Stimulated activated CD8-positive, alpha-beta memory T cell treated with anti-CD3 and anti-CD28 coated beads, Interleukin-7, amount 100 ng/mL, for 24 hours (primary cell): ENCODE measurements at places on chromosomes 12 and 14.

DNA sequence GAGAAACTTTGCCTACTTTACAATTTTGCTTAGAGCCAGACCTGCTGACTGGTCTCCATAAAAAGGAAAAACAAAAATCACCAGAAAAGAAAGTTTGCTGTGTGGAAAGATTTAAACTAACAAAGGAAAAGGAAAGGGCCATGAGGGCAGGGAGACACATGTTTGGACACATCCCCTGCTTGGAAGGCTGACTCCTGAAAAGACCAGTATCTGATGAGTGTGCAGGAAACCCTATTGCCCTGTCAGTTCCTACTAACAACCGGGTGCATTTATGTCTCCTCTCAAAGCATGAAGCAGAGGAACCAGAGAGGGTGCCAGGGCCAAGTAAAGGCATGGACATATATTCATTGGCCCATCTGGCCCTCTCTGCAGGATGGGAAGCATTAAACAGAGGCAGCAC is 7.0 kb upstream of the STAB2 start:
- no peak for DNase-seq

GRCh38 chr12:5509557-5509956 is 77.6 kb downstream of the NTF3 start:
- DNase-seq, result no peak

- no peak for DNase-seq
Measured at GRCh38 chr12:116736962-116737773, 701 bp downstream of the SPRING1 start.

DNA sequence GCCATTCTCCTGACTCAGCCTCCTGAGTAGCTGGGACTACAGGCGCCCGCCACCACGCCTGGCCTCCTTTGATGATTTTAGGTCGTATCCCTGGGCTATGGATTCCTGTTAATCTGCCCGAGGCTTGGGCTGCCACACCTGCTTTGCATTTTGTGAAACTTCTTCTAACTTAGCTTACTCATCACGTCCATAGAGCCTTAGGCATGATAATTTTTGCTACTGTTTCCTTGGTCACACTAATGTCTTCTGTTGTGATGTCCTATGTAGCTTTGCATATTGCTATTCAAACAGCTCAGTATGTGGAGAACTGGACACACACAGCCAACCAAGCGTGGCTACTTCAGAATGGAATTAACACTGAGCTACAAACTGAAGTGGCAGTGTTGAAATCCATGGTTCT is 47.5 kb upstream of the DDX11 start:
- no peak for DNase-seq

DNA sequence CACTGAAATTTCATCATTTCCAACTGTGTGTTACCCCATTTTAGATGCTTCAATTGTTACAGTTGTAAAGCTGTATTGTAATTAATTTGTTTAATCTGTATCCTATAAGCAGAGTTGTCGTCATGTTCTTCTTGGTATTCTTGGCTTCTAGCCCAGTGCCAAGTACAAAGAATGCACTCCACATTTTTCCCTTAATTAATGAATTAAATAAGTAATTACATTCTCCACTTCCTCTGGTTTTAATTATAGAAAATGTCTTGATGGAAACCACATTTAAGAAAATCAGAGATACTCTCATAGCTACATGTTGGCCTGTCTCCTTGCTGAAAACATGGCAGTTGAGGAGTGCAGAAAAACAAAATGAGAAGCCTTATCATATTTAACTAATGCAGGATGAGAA is 746 bp downstream of the DNAI7 start:
- no peak for DNase-seq

DNA sequence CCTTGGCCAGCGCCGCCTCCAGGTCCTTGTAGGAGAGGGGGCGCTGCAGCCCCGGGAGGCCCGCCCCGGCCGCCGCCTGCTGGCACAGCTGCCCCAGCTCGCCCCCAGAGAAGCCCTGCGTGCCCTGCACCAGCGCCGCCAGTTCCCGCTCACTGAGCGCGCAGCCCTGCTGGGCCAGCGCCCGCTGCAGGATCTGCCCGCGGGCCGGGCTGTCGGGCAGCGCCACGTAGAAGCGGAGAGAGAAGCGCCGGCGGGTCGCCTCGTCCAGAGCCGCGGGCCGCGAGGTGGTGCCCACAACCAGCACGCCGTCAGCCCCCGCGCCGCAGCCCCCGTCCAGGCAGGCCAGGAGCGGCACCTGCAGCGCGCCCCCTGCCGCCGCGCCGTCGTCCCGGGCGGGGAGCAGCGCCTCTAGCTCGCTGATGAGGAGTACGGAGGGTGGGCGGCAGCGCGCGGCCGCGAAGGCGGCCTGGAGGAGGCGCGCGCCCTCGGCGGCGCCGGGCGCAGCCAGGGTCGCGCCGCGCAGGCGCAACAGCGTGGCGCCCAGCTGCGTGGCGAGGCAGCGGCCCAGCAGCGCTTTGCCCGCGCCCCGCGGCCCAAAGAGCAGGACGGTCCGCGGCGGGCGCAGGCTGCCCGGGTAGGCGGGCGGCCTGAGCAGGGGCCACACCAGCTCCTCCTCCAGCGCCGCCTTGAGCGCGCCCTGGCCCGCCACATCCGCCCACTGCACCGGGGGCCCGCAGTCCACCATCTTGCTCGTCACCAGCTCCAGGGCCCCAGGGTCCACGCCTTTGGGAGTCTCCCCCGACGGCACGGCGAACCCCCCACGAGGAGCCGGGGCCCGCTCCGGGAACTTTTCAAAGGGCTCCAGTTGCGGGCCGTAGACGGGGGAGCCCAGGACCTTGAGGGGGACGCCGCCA is 27.7 kb downstream of the FIGNL2 start:
- peak; percentile 60 for DNase-seq

GRCh38 chr12:54000116-54001114 is at the start of gene HOXC9:
Gene HOXC9 (plus strand): TSS chr12:54000161. CDS start chr12:54000189, 28 bp downstream.
- DNase-seq, result no peak

- DNase-seq, result no peak
Measured at GRCh38 chr14:72880164-72880563, 13.7 kb downstream of the DPF3 start.

- no peak for DNase-seq
Measured at GRCh38 chr12:713281-713875, 39.0 kb upstream of the WNK1 start.

- no peak for DNase-seq
Measured at GRCh38 chr12:112989806-112990205, 11.5 kb downstream of the OAS2 start.

GRCh38 chr14:102817942-102818940 is 41.0 kb downstream of the TRAF3 start:
- no peak for DNase-seq

GRCh38 chr14:80538633-80539375 is 327.5 kb upstream of the DIO2 start:
- no peak for DNase-seq

GRCh38 chr12:128571906-128572810 is 251.6 kb downstream of the SLC15A4 start:
- no peak for DNase-seq

DNA sequence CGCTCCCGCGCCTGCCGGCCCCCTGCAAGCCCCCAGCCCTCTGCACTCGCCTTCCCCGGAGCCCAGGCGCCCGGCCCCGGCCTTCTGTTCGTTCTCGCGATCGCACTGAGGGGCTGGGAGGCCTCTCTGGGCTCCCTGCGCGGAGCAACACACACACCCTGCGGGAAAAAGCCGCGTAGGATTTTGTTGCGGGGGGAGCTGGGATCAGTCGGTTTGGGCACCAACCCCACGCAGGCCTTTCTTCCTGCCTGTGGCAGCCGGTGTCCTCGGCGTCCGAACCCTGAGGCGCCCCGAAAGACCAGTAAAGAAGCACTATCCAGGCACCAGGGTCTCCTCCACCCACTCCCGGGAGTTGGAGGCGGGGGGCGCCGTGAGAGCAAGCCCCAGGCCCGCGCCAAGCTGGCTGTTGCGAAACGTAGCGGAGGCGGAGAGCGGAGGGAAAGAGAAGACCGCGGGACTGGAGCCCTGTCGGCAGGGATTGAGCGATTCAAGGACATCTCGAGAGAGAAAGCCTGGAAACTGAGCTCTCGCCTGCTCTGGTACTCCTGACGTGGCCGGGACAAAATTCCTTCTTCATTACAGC is 1.9 kb upstream of the HOXC5 start:
- DNase-seq, result no peak

- peak; percentile 24 for DNase-seq
Measured at GRCh38 chr12:111812881-111813741, 28.9 kb upstream of the MAPKAPK5 start.

- DNase-seq, result no peak
Measured at GRCh38 chr12:23757541-23757962, 191.9 kb downstream of the SOX5 start.

GRCh38 chr12:15350643-15351042 is 28.3 kb downstream of the PTPRO start:
- no peak for DNase-seq

GRCh38 chr14:76762411-76763095 is 1.3 kb downstream of the VASH1 start:
- no peak for DNase-seq

- no peak for DNase-seq
Measured at GRCh38 chr12:3317841-3318501, 173.0 kb upstream of the PRMT8 start.

DNA sequence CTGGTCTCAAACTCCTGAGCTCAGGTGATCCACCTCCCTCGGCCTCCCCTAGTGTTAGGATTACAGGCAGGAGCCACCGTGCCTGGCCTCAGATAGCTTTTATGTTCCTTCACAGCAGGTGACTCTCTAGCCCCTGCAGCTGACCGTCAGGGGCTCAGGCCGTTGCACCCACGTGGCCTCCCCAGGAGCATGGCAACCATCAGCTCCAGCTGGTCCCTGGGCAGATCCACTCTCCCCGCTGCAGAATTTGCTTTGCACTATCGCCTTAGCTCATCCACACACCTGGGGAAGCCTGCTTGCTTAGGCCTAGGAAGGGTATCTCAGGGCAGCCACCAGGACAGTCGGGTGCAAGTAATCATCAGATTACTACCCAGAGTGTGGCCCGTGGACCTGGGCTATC is 62.6 kb downstream of the TSPAN9 start:
- DNase-seq, result no peak

GRCh38 chr14:54554401-54554800 is 12.5 kb upstream of the SAMD4A start:
- no peak for DNase-seq
